ENCODE measurements at places on chromosomes 7 and 10. TPM values are rescaled to one million over a fixed set of nuclear protein-coding genes. Genes with fewer than 3 reads are reported as not detected.

DNA sequence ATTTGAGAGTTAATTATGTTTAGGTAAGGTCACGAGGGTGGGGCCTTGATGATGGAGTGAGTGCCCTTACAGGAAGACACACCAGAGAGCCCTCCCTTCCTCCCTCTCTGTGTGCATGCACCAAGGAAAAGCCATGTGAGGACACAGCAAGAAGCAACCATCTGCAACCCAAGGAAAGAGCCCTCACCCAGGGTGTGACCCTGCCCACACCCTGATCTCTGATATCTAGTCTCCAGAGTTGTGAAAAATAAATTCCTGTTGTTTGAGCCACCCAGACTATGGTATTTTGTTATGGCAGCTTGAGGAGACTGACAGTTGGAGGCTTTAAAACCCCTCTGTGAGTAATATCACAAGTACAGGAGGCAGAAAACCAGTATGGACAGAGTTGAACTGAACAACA, 15.0 kb upstream of the MCM10 start:
- DNase-seq = no peak
- no peak overlapping the region for H3K27ac ChIP-seq
- H3K27me3 ChIP-seq = no peaks in the 10 kb centered on the region
- H3K36me3 ChIP-seq = no peaks in the 10 kb centered on the region
- no peak overlapping the region for H3K4me3 ChIP-seq

GRCh38 chr10:133139551-133140065, 20.4 kb upstream of the KNDC1 start:
- no peak for DNase-seq
- H3K4me1 ChIP-seq = no peaks in the 10 kb centered on the region
- no peak overlapping the region for H3K27ac ChIP-seq
- H3K4me3 ChIP-seq = no peak overlapping the region

DNA sequence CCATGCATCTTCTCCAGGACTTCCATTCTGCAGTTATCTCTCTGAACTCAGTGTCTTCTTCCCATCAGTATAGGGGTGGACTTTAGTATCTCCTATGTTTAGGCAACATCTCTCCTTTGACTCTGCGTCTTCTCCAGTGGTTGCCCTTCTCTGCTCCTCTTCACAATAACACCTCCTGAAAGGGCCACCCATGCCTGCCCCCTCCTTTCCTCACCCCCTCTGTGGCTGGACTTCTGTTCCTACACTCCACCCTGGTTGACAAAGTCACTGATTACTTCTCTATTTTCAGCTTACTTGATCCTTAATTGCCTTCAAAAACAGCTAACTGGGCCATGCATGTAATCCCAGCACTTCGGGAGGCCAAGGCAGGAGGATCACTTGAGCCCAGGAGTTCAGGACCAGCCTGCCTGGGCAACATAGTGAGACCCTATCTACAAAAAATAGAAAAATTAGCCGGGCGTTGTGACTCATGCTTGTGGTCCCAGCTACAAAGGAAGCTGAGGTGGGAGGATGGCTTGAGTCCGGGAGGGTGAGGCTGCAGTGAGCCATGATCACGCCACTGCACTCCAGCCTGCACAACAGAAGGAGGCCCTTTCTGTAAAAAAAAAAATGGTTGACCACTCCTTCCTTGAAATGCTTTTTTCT, 13.7 kb downstream of the SRGN start:
- no peaks in the 10 kb centered on the region for H3K4me1 ChIP-seq
- no peak for DNase-seq
- no peaks in the 10 kb centered on the region for H3K36me3 ChIP-seq

- no peak overlapping the region for H3K4me3 ChIP-seq
- no peaks in the 10 kb centered on the region for H3K27me3 ChIP-seq
- no peaks in the 10 kb centered on the region for H3K4me1 ChIP-seq
- H3K36me3 ChIP-seq = no peaks in the 10 kb centered on the region
- H3K27ac ChIP-seq = no peak overlapping the region
Measured at GRCh38 chr10:53997953-53998352, 803.1 kb downstream of the PCDH15 start.

- DNase-seq = no peak
- peaks cover 21% of the 10 kb centered on the region for H3K4me1 ChIP-seq
- no peaks in the 10 kb centered on the region for H3K36me3 ChIP-seq
- H3K4me3 ChIP-seq = peak overlapping the region; percentile 57
- H3K27ac ChIP-seq = no peak overlapping the region
Measured at GRCh38 chr7:6504996-6505395, 46.3 kb downstream of the GRID2IP start.

- H3K36me3 ChIP-seq = no peaks in the 10 kb centered on the region
- peaks cover 13% of the 10 kb centered on the region for H3K4me1 ChIP-seq
- H3K27ac ChIP-seq = no peak overlapping the region
- no peak for DNase-seq
- no peak overlapping the region for H3K4me3 ChIP-seq
Measured at GRCh38 chr7:35993113-35993512, 159.9 kb upstream of the EEPD1 start.

GRCh38 chr7:83796760-83797159, 147.8 kb upstream of the SEMA3E start:
- H3K27ac ChIP-seq = no peak overlapping the region
- DNase-seq = no peak
- no peaks in the 10 kb centered on the region for H3K27me3 ChIP-seq
- H3K4me1 ChIP-seq = no peaks in the 10 kb centered on the region
- no peaks in the 10 kb centered on the region for H3K36me3 ChIP-seq

TAC1 gene
- 1.2 TPM for total RNA-seq

PTER gene
- 10.4 TPM for total RNA-seq
